ENCODE measurements at places on chromosomes 4 and X. TPM values are rescaled to one million over a fixed set of nuclear protein-coding genes. Genes with fewer than 3 reads are reported as not detected.
A peak's percentile ranks its signal among the peaks of the same experiment; 100 is the strongest.

DNA sequence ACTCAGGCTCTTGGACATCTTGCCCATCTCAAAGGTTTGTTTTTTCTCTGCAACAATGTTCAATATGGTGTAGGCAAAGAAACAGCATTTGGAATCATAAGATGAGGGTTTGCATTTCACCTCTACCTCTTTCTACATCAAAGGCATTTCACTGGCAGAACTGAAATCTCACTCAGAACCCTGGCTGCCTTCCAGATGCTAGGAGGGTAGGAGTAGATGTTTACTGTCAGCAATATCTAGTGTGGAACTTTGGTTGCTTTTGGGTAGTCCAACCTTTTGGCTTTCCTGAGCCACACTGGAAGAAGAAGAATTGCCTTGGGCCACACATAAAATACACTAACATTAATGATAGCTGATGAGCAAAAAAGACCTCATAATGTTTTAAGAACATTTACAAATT lies 297.0 kb upstream of the KLF3 start:
- no peak for DNase-seq

DNA sequence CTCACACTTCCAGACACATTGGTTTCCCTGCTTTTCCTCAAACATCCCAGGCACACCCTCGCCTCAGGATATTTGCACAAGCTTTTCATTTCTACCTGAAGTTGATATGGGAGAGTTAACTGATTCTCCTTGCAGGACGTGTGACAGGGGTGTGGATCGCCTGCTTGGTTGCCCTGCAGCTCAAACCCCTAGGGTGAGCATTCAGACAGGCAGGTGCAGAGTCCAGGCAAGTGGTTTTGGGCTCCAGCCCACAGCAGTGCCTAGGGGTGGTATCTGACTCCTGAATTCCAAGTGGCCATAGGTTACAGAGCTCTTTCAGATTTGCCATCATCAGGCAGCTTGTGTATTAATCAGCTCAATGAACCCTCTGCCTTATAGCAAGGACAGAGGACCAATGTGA lies 1104.2 kb upstream of the IGFBP7 start:
- no peak for DNase-seq

The C4orf51 gene
- total RNA-seq, result not detected

- no peak for DNase-seq
These were observed 353.8 kb upstream of the PABPC5 start for GRCh38 chrX:91080822-91081221.

GRCh38 chrX:102129473-102129872 lies 4.0 kb downstream of the TCEAL2 start:
- DNase-seq, result peak; percentile 12

- no peak for DNase-seq
These were observed 745.8 kb upstream of the GALNTL6 start for GRCh38 chr4:171067422-171067821.

DNA sequence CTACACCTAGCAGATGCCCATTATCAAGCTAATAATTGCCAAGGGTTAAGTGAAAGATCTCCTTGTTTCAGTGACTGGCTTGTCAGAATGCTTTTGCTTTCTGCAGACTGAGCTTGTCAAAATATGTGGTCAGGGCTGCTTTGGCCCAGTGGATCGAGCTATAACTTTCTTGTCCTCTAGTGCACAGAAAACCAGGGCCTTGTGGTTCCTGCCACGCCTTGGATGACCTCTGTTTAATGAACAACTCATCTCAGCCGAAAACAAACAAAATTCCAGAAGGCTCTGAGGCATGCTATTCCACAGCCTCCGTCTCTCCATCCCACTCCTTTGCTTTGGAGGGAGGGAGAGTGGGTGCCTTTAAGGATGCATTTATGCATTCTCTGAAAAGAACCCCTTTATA lies 11.3 kb downstream of the EVC start:
- DNase-seq, result no peak

The UPF3B gene
- total RNA-seq, result 10.5 TPM

DNA sequence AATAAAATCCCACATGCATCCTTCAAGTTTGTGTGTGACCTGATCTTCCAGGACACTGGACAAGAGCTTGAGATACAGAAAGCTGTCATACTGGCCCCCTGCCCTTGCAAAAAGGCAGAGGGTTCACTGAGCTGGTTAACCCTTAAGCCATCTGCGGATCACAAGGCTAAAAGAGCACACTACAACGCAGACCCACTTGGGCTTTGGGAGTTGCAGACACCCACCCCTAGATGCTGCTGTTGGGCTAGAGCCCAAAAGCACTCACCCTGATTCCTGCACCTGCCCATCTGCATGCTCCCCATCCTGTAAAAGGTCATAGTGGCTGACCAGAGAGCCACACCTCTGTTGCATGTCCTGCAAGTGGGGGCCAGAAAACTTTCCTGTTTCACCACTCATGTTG lies 51.1 kb downstream of the TXK start:
- no peak for DNase-seq

- DNase-seq, result no peak
These were observed 342.6 kb downstream of the GPM6A start for GRCh38 chr4:175469514-175469913.

GRCh38 chr4:90219822-90220221 lies 92.6 kb downstream of the CCSER1 start:
- no peak for DNase-seq

Data from CD4-positive, CD25-positive, alpha-beta regulatory T cell (primary cell).